ENCODE measurements at places on chromosomes 11 and 22. TPM values are rescaled to one million over a fixed set of nuclear protein-coding genes. Genes with fewer than 3 reads are reported as not detected.
A peak's percentile ranks its signal among the peaks of the same experiment; 100 is the strongest.

Gene HMBS
- 22.0 TPM for polyA plus RNA-seq

Gene FOLR3
- not detected for polyA plus RNA-seq

Gene MPPED2
- 4.1 TPM for polyA plus RNA-seq

Gene GGT5
- polyA plus RNA-seq, result 8.5 TPM

DNA sequence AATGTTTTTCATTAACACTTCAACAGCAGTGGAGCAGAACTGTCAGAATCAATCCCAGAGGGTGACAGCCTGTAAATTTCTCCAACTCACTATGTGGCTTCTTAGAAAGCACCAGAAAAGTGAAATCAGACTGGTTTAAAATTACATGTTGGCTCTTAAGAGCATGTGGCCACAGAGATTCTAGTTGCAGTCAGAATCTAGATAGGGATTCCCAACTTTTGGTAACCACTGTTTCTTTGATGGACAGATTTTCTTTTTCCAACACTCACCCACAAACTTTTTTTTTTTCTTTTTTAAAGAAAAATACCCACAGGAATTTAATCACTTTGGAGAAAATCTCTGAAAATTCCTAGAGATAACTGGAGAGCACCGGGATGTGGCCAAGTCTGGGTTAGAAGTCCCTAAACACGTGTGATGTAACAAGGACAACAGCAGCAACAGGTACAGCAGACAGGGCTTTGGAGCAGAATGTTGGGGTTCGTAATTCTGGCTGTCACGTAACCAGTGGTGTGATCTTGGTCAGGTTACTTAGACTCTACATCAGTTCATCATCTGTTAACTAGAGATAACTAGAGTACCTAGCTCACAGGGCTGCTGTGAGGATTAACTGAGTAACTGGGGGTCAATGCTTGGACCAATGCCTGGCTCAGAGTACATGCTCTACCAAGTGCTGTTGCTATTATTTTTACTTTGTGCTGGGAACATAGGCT, 100.1 kb downstream of the NAT10 start:
- DNase-seq, result no peak

DNA sequence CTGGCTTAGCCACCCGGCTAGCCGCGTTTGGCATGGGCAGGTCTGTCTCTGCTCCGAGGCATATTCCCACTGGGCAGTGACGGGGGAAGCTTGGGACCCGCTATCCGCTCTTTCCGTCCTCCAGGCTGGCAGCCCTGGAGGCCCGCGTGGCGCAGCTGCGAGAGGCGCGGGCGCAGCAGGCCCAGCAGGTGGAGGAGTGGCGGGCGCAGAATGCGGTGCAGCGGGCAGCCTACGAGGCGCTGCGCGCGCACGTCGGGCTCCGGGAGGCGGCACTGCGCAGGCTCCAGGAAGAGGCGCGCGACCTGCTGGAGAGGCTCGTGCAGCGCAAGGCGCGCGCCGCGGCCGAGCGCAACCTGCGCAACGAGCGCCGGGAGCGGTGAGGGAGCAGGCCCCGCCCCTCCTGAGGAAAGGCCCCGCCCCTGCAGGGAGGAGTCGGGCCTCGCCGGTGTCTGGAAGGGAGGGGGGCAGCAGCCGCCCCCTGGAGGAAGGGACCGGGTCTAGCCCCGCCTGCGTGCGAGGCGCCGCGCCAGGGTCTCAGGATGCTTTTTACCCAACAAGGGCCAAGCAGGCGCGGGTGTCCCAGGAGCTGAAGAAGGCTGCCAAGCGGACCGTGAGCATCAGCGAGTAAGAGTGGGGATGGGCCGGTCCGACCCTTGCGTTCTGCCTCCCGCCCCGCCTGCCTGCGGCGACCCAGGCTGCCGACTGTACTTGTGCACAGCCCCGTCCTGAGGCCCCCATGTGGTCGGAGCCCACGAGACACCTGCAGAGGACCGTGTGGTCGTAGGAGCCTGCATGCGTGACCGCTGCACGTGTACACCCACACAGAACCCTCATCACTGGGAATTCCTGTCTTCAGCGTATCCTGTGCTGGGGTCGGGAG, 7.9 kb downstream of the ATG16L2 start:
- DNase-seq, result peak; percentile 96

GRCh38 chr11:64089915-64090805, 54.4 kb downstream of the FLRT1 start:
- no peak for DNase-seq

GRCh38 chr11:35295751-35296150, 123.6 kb downstream of the SLC1A2 start:
- DNase-seq, result no peak

- DNase-seq, result no peak
These were observed 98.0 kb upstream of the TBCEL start for GRCh38 chr11:120925944-120926343.

DNA sequence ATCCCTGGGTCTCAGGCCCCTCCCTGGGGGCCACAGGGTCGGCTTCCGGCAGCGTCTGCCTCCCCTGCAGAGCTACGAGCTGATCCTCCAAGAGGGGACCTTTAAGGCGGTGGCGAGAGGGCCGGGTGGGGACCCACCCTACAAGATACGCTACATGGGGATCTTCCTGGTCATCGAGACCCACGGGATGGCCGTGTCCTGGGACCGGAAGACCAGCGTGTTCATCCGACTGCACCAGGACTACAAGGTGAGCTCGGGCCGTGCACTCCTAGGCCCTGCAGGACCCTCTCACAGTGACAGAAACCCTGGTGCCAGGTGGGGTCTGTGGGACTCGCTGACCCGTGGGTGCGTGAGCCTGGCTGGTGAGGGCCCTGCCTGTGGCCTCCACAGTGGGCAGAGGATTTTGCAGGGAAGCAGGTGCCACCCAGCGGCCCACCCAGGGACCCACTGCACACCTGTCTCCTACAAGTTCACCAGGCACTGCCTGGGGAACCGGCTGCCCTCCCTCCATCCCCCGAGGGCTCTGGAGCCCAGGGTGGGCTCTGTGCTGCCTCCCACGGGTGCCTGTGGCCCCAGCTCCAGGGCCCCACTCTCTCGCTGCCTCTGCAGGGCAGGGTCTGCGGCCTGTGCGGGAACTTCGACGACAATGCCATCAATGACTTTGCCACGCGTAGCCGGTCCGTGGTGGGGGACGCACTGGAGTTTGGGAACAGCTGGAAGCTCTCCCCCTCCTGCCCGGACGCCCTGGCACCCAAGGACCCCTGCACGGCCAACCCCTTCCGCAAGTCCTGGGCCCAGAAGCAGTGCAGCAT, 13.7 kb downstream of the MUC5B start:
- no peak for DNase-seq

DNA sequence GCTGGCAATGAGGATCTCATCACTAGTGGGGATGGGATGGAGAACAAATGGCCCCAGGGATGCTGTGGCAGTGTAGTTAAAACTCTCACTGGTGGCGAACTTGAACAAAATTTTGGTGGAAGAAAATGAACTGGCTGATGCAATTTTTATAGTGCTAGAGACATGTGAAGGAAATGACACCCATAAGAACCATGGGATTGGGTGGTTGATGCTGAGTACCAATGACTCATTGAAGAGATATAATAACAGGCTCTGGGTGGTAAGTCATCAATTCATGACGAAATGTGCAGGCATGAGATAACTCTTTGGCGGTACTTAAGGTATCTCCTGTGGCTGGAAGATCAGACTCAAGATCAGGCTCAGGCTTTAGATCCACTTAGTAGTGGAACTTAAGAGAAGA, 172.9 kb upstream of the DDI1 start:
- DNase-seq, result no peak

DNA sequence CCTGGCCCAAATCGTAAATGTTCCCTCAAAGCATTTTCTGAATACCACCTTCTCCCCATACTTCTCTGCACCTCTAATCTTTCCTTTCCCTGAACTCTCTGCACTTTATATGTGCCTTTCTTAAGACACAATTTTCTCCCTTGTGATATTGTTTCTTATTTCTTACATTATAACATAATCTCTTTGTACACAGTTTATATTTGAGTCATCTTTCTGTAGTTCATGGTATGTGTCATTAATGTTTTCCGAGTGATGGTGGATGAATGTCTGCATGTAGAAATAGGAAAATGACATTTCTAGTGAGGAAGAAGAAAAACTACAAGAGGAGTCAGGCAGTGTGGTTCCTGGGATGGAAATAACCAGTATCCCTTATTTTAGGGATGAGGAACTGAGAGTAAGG, 5.5 kb downstream of the ACRV1 start:
- no peak for DNase-seq

All from muscle of back (tissue), 13 donors.